ENCODE measurements at places on chromosomes 4 and X.

DNA sequence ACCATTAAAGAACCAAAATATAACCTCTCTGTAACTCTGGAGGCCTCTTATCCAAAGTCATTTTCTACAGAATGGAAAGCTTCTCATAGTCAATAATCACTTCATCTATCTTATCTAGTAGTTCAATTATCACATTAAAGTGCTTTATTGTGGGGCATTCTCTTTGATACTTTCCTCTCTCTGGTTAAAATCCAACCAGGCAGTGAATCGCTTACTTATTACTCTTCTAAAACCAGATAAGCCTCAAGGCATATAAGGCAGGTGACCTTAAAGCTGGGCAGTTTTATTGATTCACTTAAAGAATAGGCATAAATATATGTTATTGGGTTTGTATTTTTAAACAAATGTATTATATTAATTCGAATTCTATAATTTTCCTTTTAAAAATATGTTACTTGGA, 2162.1 kb upstream of the TENM3 start:
- DNase-seq = no peak

- no peak for DNase-seq
Measured at GRCh38 chrX:40582811-40583210, 2.0 kb downstream of the ATP6AP2 start.

- no peak for DNase-seq
Measured at GRCh38 chr4:34258176-34258575, 1986.1 kb downstream of the ARAP2 start.

DNA sequence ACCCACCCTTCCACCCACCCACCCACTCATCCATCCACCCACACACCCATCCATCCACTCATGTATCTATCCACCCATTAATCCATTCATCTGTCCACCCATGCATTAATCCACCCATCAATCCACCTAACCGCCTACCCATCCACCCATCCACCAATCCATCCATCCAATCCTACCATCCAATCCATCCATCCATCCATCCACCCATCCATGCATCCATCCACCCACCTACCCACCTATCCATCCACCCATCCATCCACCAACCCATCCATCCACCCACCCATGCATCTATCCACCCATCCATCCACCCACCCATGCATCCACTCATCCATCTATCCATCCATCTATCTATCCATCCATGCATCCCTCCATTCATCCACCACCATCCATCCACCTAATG, 34.8 kb upstream of the AFAP1 start:
- no peak for DNase-seq

DNA sequence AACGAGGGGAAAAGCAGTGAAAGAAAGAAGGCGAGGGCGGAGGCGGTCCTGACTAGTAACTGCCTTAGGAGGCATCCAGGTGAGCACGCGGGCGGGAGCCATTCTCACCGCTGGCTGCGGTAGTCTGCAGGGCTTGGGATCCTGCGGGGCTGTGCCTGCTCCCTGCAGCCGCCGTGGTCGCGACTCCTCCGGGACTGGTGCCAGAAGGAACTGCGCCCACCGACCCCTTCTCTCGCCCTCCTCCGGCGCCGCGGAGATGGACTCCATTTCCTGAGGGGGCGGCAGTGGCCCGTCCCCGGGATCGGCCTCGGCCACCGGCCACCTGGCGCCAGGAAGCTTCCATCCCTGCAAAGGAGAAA, 543 bp downstream of the NFXL1 start:
- peak; percentile 21 for DNase-seq

GRCh38 chr4:179586460-179586859, 2144.2 kb upstream of the AGA start:
- DNase-seq = no peak

GRCh38 chr4:94603170-94603747, 151.5 kb downstream of the PDLIM5 start:
- no peak for DNase-seq

DNA sequence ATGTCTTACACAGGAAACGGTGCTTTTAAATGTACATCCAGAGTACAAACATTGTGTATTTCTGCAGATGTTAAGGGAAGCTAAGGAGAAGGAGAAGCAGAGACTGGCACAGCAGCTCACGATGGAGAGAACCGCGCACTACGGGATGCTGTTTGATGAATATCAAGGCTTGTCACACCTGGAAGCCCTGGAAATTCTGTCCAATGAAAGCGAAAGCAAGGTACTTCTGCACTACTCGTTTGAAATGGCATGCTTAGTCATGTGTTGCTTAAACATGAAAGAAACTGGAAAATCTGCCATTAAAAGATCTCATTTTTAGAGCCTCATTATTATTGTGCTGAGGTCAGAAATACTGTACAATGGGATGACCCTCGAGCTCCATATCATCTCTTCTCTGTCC, 47.2 kb downstream of the FAM114A1 start:
- no peak for DNase-seq

GRCh38 chrX:7706032-7706431, 136.9 kb upstream of the VCX start:
- DNase-seq = no peak

GRCh38 chrX:136823175-136823574, 42.4 kb upstream of the ARHGEF6 start:
- DNase-seq = no peak

GRCh38 chrX:23656091-23656490, 11.2 kb upstream of the PRDX4 start:
- no peak for DNase-seq

DNA sequence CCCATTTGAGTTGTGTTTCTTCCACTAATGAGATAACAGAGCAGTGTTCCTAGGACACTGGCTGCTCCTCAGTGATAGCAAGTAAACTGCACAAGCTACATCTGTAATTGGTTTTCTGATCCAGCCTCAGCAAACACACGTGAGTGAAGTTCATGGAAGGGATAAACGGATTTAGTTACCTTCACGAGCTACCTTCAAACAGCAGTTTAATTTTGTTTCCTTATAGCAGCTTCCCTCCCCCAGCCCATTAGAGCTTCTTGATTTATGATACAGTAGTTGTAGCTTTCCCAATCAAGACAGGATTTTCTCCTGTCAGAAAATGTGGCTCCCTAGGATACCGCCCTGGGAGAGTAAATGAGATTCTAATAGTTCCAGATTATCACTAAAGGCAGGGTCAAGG, 634.2 kb upstream of the FAT1 start:
- no peak for DNase-seq

DNA sequence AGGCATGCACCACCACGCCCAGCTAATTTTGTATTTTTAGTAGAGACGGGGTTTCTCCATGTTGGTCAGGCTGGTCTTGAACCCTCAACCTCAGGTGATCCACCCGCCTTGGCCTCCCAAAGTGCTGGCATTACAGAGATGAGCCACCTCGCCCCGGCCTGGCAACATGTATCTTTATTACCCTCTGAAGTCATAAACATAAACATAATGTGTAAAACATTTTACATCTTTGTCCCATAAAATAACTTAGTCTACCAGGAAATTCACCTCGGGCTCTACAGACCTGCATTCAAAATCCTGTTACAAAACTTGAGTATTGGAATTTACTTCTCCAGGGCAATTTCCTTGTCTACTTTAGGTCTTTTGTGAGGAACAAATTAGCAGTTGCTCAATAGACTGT, 68.1 kb upstream of the DUSP21 start:
- DNase-seq = no peak

DNA sequence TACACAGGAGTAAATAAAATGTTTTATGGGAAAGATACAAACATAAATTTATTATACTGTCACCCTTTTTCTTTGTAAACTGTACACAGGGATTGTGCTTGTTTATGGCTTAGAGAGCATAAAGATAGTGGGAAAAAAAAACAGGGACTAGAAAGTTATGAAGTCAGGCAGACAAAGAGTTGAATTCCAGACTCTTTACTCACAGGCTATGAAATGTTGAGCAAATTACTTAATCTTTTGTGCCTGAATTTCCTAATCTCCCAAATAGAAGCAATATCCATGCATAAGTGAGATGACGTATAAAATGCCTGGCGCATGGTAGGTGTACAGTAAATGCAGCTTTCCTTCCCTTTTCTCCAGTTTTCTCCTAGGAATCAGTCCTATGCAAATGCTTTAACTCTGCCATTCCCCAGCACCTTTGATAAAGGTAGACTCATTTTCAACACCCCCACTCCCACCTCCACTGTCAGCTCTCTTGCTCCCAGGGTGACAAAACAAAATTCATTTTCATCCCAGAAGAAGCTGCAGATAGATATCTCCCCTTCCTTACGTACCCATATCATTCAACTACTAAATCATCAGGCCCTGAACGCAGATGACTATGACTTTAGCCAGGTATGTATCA, 44.5 kb upstream of the BTC start:
- no peak for DNase-seq

GRCh38 chrX:111127038-111127437, 31.0 kb downstream of the PAK3 start:
- DNase-seq = no peak

DNA sequence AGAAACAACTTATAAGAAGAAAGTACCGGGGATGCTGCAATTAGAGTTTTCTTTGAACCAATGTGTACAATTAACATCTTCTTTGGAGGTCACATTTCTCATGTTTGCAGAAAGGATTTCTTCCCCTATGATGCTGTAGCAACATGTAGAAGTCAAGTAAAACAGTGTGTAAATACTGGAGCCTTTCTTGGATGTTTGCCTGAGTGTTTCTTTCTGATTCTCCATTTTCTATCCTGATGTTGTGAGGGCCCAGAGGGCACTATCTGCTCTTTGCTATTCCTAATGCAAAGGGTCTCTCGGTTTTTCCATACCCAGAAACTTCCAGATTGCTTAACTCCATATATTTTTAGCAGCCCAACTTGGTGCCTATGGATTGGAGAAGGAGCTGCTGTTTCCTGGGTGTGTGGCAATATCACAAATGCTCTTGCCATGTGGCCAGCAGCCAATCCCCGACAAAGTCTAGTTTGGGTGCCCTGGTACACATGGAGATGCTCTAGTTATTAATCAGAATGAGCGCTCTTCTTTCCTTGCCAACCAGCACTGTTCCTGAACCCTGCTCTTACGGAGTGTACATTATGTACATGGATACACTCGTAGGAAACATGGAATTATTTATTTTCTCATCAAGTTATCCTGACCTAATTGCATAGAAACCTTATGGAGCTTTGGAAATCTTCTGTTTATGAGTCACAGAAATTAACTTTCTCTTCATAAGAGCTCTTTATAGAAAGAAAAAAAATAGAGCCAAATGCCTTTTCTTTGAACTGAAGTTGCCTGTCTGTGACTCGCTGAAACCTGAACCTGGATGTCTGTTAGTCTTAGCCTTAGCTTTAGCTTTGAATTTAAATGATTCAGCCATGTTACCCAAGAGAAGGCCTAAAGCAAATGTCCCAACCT, 67.0 kb upstream of the GPC4 start:
- DNase-seq = no peak

DNA sequence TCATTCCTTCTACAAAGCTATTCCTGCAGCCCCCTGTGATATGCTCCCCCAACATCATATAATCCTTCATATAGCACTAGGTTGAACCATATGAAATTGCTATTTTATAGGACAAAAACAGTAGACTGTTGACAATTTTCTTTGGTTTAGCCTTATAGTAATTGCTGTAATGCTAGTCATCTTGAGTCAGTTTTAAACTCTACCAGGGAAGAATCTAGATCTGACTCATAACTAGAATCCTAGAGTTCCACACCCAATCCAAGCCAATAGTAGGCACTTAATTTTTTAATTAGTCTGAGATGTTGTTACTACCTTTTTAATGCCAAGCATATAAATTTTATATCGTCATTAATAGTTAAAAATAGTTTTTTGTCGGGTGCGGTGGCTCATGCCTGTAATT, 136.8 kb downstream of the CHRNA9 start:
- no peak for DNase-seq

DNA sequence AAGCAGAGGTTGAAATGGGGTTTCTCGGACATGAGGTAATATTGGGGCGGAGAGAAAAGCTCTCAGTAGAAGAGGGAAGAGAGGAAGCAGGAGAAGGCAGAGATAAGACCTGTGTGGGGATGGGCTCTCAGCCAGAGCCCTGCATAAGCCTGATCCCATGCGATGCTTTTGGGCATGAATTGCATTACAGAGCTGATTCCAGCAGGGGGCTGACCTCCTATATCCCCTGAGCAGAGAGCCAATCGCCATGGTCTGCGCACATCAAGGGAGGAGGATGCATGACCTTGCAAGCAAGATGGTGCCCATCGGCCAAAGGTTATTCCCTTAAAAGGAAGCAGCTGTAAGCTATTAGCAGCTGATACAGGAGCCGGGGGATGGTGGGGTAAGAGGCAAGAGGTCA, 7.6 kb downstream of the ANOS1 start:
- no peak for DNase-seq

DNA sequence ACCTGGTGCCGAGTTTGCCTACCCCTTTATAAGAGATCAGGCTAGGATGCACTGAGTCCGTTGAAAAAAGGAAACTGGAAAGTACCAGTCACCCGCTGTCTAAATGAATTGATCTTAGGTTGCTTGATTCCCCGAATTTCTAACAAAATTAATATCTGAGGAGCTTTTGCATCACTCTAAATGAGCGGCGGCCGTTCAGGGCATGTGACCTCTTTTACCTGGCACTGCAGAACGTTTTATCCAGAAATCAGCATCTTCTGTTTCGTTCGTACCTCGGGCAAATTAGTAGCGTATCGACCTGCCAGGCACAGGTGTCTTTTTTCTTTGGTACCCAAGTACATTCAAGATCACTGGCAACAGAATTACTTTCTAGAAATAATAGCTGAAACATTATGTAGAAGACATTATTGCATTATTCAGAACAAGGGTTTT, 876 bp downstream of the KLHL2 start:
- DNase-seq = no peak

DNA sequence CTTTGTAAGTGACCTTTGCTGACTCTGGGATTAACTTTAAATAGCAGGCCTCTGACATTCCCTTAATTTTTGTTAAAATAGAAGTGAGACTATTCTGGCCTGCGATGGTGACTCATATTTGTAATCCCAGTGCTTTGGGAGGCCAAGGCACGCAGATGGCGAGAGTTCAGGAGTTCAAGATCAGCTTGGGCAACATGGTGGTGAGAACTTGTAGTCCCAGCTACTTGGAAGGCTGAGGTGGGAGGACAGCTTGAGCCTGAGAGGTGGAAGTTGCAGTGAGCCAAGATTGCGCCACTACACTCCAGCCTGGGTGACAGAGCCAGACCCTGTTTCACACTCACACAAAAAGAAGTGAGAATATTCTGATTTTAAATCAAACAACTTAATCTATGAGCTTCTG, 27.3 kb downstream of the ZNF330 start:
- DNase-seq = no peak

- no peak for DNase-seq
Measured at GRCh38 chr4:31234901-31235300, 514.7 kb downstream of the PCDH7 start.

DNA sequence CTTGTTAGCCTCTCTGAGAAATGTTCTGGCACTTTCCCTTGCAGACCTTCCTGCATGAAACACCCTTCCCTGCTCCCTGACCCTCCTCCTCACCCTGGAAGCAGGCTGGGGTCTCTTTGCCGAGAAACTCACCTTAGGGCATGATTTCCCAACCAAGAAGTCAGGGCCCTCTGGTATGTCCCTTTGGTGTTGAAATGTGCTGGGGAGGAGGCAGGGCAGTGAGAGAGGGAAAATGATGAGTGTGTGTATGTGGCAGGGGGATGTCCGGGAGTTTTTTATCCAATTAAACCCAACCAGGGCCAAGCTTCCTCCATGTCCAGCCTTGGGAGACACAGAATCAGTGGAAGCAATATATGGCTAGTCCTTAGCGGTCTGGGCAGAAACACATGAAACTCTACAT, 5.1 kb downstream of the ELF4 start:
- no peak for DNase-seq

GRCh38 chrX:3166670-3167455, 125.6 kb downstream of the ARSF start:
- no peak for DNase-seq

GRCh38 chr4:3489451-3489962, 26.4 kb downstream of the DOK7 start:
- DNase-seq = no peak

Data from CD8-positive, alpha-beta memory T cell (primary cell).